SK-N-MC (cell line): ENCODE measurements at places on chromosomes 5 and 9.
A peak's percentile ranks its signal among the peaks of the same experiment; 100 is the strongest.

DNA sequence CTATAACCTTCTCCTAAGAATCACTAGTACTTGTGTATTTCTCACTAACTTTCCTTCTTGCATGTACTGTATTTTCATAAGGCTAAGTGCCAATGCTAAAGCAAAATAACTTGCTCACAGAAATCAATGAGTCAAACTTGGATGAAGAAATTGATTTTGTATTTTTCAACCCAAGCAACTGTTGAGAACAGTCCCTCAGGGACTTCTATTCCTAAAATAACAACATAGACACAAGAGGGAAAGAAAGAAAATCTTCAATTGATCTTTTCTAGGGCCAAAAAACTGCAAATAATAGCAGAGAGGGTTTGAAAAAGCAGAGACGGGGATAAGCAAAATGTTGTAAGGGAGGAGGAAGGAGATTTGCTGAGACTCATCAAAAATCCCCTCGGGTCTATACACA, 69.8 kb downstream of the HABP4 start:
- DNase-seq = no peak

DNA sequence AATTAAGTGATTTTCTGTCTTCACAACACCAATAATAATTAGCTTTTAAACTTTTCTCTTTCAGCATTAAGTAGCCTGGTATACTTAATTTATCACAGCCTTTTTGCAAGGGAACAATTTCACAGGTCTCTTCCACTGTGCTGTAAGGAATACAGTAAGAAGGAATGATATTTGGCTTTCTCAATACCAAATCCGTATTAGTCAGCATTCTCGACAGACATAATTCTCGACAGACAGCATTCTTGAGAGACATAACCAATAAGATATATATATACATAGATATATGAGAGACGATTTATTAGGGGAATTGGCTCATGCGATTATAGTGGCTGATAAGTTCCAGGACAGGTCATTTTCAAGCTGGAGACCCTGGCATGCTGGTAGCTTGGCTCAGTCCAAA, 18.0 kb downstream of the PRKAA1 start:
- no peak for DNase-seq

DNA sequence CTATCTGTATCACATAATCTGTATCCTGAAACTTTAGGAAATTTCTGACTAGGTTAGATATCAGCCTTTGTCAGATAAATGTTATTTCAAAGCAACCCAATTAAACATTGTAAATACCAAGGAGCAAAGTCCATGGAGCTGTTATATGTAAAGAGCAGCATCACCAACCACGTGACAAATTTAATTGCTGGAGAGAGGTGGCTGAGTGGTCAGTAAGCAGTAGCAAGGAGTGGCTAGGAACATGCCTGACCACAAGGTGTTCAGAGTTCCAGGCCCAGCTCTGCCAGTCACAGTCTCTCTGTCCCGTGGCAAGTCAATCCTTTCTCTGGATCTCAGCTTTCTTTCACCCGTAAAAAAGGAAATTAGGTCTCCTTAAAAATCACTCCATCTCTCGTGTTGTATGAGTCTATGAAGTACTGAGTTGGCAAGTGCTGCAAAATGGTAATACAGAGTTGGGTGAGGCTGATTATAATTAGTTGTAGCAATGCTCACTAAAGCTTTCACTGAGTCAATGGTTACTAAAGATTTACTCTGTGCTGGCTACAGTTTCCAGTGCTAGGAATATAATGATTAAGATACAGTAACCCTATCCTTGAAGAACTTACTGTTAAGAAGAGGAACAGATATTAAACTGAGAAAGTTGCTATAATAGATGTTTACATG, 166.1 kb downstream of the GNAQ start:
- no peak for DNase-seq

DNA sequence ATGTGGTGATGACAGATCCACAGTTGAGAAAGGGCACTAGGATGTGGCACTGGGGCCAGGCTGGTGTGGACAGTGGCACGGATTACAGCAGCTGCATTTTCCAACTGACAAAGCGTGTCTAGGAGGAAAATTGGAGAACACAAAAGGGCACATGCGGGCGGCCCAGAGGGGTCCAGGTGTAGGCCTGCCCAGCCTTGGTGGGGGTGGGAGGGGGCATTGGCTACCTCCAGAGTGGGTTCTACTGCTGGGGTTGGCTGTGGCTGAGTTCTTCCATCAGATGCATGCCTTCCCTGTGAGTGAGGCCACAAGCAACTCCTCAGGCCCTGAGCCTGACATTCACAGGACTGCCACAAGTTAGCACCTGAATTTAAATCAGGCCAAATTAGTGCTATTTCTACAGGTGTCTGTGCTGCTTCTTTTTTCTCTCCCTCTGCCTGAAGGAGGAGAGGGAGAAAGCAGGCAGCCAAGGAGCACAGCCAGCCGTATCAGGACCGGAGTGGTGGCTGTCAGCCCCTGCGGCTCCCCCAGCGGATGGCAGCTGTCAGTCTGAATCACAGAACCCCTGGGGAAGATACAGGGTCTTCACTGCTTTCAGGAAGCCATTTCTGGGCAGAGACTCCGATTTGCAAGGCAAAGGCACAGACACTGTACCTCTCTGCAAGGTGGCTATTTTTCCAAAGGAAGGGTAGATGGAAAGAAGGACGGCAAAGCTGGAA, 464.2 kb downstream of the SPOCK1 start:
- no peak for DNase-seq

GRCh38 chr9:70468291-70468690, 53.8 kb upstream of the KLF9 start:
- DNase-seq = no peak

DNA sequence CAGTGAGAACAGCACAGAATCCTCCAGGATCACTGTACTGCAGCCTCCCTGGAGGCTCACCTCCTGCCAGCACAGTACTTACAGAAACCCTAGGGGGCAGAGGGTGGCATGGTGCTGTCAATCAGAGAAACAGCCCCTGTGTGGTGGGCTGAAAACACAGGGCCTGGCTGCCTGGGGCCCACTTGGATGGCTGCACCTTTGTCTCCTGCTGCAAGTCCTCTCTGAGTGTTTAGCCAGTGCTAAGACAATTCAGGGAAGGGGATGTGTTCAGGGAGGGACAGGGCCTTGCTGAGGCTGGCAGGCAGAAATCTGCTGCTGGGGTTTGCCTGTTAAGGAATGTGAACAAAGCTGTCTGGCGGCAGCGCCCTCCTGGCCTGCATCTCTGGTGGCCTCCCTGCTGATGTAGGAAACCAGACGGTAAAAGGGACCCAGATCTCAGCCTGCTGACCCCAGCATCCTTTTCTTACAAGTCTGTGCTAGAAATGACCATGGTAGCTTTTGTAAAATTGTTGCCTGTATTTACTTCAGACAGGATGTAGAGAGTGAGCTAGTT, 39.5 kb downstream of the PRRC2B start:
- no peak for DNase-seq

GRCh38 chr9:134475011-134475790, 148.9 kb downstream of the RXRA start:
- no peak for DNase-seq

GRCh38 chr5:181069767-181070491, 29.9 kb downstream of the BTNL9 start:
- no peak for DNase-seq

- no peak for DNase-seq
Measured at GRCh38 chr5:93421468-93421867, 159.6 kb downstream of the NR2F1-AS1 start.

DNA sequence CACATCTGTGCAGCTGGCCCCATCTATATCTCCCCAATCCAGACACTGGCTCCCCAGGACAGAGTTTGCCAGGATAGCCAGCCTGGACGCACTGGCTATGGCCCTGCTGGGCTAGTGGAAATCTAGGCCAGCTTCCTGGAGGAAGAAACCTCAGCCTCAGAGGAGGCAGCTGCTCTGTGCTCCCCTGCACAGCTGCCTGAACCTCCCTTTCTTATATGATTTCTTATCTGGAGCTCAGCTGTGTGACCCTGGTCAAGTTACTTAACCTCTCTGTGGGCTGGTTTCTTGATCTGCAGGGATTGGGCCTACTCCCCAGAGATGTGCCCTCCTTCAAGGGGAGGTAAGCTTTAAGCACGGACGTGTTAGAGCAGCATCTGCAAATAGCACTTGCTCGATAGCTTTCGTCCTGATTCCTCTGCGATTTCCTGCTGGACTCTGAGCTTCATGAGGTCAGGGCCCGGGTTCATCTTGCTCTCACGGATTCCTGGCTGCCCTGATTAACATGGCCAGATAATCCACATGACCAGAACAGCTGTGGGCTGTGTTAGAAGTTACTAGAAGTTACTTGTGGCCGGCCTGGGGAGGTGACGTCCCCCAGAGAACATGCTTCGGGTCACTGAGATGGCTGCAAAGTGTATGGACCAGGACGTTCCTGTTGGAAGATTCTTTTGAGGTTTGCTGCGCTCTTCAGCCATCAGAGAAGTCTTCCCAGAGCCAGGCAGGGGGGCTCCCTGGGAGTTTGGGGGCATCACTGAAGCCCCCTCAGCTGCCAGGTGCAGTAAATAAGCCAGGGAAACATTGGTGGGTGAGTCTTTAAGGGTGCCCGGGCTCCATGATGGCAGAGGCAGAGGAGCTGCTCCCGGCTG, 14.5 kb downstream of the C9orf50 start:
- no peak for DNase-seq

- no peak for DNase-seq
Measured at GRCh38 chr9:137411260-137411644, 11.7 kb downstream of the EXD3 start.

DNA sequence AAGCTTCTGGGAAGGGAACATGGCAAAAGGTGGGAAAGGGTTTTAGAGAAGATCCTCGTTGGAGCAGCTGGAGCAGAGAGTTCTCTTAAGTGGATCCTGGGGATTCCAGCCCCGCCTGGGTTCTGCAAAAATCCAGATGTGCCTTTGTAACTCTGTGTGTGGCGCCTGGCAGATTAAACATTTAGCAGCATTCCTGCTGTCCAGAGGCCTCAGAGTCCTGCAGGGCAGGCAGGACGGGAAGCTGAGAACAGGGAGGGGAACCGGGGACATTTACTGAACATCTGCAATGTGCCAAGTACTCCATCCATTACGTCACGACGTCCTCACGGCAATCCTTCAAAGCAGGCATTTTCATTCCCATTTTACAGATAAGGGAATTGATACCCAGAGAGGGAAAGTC, 6.0 kb downstream of the EIF4E1B start:
- no peak for DNase-seq

- no peak for DNase-seq
Measured at GRCh38 chr5:11955331-11955730, 51.1 kb upstream of the CTNND2 start.

- DNase-seq = peak; percentile 6
Measured at GRCh38 chr5:95238560-95239325, 46.2 kb downstream of the MCTP1 start.

GRCh38 chr9:113370806-113371325, 5.9 kb downstream of the HDHD3 start:
- no peak for DNase-seq

- DNase-seq = no peak
Measured at GRCh38 chr5:176440927-176441706, 7.1 kb upstream of the FAF2 start.

DNA sequence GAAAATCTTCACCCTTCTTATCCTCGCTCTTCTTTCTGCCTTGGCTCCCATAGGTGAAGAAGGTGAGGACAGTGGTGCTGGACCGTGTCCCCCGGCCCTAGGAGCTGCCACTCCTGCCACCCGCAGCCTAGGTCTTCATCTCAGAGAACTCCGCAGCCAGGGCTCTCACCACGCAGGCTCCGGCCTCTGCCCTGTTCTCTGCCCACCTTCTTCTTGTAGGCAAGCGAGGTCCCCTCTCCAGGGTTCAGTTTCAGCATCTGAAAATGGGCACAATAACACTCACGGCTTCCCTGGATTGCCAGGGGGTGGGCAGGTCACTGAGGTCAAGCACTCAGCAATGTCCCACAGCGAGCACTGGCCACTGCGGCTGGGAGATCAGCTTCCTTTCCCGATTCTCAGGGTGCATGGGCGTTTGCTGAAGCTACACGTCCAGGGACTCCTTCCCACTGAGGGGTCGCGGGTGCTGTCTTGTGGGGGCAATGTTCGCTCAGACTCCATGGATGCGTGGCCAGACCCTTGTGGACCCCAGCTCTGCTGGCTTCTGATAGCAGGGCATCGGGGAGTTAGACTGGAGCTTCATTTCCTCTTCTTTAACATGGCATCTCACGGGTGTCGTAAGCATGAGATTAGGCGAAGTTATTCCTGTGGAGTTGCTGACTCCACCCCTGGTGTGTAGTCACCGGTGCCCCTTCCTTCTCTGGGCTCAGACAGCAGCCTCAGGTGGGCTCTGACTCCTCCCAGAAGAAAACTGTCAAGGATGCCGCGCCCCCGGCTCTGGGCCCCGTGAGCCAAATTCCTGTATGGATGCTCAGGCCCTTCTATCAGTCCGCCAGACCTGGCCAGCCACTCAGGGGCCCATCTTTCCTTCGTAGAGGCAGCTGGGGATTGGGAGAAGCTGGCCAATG, 145.1 kb upstream of the IRX2 start:
- no peak for DNase-seq

DNA sequence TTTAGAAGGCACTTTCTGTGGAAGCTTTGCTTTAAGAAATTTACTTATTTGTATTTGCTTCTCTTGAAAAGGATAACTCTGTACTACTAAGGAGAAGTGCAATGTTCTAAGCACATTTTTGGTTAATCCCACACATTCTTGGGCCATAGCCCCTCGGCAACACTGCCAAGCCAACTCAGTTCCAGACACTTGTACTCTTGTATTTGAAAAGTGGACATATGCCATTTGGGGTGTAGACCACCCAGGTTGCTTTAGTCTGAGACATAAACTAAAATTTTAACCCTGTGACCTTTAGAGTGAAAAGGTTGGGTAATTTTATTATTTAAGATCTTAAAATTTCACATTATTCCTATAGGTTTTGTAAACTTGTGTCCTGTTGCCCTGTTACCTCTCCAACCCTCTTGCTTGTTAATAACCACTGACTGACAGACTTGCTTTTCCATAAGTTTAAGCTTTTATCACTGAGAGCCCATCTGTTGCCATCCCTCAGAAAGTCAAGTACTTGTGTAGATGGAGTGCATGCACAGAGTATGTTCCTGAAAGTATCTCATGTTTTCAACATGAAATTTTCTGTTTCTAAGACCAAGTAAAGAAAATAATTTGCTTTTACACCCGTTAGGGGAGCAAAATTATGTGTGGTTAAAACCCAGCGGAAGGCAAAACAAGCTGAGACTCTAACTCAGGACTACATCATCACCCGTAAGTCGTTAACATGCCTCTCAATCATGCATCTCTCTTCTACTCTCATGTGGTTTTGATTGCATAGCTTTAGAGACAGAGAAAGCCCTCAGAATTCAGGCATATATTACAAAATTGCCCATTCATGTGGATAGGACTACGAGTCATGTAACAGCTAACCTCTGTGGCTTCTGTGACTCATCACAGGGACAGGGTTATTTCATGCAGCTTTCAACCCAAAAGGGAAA, 117.3 kb downstream of the GDNF start:
- no peak for DNase-seq

DNA sequence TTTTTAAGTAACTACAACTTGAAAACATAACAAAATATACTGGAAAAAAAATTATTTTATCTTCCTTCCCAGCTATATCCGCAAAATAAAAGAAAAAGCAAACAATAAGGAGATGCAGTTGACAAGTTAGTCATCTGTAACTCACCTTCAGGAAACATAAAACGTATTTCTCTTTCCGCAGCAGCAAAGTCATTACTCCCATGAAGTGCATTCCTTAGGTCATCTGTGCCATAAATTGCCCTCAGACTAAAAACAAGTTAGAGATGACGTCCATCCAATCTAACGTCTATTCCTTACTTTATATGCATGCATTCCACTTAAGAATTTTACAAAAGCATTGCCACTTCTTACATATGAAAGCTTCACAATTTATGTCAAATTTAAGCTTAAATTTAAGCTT, 10.9 kb downstream of the NME5 start:
- no peak for DNase-seq

GRCh38 chr9:106880863-106881262, 17.9 kb downstream of the ZNF462 start:
- no peak for DNase-seq

- no peak for DNase-seq
Measured at GRCh38 chr9:134809292-134809691, 71.3 kb upstream of the FCN2 start.
